ENCODE measurements at places on chromosomes 4 and X. TPM values are rescaled to one million over a fixed set of nuclear protein-coding genes. Genes with fewer than 3 reads are reported as not detected.

RASL11B gene
- 0.20 TPM for total RNA-seq

ANXA10 gene
- 4.1 TPM for total RNA-seq

CTAG2 gene
- not detected for total RNA-seq

KCTD8 gene
- not detected for total RNA-seq
